ENCODE measurements at places on chromosomes 3 and 15. TPM values are rescaled to one million over a fixed set of nuclear protein-coding genes. Genes with fewer than 3 reads are reported as not detected.

- DNase-seq = no peak
Measured at GRCh38 chr15:66129586-66129985, 124.0 kb downstream of the MEGF11 start.

DNA sequence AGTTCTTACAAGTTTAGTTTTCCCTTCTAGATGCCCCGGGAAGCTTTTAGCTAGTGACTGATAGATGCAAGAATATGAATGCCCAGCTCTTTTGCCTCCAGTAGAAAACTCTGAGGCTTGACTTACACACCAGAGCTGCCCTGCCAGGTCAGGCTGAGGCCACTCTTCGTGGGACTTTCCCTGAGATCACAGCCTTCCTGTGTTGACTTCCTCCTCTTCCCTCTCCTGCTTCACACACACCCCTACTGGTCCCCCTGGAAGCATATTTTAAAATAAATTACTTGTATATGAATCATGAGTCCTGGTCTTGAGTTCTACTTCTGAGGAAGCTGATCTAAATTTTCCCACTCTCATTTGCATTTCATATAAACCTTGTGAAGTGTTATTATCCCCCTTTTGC, 413.7 kb downstream of the PDCD6IP start:
- no peak for DNase-seq

Gene CATSPER2
- total RNA-seq = 4.4 TPM

Gene LRRC2
- not detected for total RNA-seq
